ENCODE measurements at places on chromosomes 4 and X.

DNA sequence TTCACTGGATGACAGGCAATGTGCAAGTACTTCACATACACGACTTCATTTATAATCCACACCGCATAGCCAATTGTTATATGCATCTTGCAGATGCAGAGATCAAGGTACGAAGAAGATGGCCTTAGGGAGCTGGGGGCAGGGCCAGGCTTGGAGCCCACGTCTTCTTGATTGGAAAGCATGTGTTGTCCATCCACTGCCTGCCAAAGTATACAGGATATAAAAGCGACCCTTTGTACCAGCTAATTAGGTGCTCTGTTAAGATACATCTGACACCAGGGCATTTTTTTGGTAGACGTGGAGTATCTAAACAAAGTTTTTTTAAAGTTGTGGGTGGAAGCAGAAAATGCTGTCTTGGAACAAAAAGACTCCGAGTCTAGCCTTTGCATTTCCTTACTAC is 1.4 kb downstream of the C4orf36 start:
- DNase-seq = no peak

DNA sequence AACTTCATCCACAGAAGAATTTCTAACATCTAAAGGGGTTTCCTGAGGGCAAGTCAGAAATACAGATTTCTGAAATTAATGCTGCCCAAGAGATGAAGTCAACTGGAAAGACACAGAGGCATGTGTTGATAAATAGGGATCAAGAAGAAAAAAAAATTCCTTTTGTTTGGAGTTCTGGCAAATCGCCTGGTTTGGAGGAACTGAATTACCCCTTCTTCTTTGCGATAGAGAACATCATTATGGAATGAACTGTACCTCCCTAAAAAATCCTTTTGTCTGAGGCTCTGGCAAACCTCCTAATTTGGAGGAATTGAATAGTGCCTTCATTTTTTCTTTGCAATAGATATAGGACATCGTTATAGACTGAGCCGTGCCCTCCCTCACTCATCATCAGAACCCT is 200.9 kb downstream of the DHRSX start:
- no peak for DNase-seq

GRCh38 chr4:31390849-31391248 is 670.7 kb downstream of the PCDH7 start:
- no peak for DNase-seq

DNA sequence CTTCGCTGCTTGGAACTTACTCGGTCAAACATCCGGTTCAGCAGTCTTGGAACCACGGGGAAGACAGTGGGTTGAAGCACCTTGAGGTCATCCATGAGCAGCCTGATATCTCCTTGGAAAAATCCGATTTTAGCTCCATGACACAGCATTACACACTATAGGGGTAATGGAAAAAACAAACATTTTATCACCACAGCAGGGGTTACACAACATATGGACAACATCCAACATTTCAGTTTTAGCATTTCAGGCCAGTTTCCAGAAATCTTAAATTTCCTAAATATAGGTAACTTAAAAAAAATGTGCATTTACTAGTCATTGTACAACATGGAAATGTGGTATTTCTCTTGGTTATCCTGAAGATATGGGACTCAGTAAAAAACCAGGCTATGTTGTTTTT is 34.4 kb upstream of the CENPU start:
- no peak for DNase-seq

- DNase-seq = no peak
These were observed 118.2 kb upstream of the STX18 start for GRCh38 chr4:4659871-4660651.

DNA sequence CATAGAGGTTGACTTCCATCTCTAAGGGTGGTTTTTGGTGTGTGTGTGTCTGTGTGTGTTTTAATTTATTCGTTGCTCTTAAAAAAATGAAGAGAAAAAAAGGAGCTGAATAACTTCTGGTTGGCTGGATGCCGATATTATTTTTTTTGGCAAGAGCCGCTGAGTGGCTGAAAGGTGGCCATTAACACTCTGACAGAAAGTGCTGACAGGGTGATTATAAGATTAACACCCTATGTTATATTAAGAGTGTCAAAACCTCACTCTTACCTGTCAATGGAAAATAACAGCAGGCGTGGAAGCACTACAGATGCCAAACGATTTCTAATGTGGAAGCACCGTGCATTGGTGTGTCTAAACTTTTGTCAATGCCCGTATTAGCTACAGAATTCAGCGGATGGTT is 622.5 kb downstream of the ANKRD50 start:
- no peak for DNase-seq

GRCh38 chrX:13101441-13102139 is 57.2 kb upstream of the FAM9C start:
- no peak for DNase-seq

DNA sequence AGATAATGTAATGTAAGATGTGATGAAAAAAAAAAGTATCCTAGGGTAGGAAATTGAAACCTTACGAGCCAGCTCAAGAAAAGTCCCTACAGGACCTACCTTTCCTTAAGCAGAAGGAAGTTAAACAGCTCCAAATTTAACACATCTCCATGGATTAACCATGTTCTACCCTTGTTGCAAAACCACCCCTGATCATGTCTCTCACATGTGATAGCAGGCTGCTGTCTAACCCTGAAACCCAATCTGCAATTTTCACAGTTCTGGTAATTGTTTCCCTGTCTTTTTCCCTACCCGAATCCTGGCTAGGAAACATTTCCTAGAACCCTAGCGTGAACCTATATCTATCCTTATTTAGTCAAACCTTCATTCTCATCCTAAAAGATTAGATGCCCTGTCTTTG is 198.9 kb downstream of the SPOCK3 start:
- DNase-seq = no peak

DNA sequence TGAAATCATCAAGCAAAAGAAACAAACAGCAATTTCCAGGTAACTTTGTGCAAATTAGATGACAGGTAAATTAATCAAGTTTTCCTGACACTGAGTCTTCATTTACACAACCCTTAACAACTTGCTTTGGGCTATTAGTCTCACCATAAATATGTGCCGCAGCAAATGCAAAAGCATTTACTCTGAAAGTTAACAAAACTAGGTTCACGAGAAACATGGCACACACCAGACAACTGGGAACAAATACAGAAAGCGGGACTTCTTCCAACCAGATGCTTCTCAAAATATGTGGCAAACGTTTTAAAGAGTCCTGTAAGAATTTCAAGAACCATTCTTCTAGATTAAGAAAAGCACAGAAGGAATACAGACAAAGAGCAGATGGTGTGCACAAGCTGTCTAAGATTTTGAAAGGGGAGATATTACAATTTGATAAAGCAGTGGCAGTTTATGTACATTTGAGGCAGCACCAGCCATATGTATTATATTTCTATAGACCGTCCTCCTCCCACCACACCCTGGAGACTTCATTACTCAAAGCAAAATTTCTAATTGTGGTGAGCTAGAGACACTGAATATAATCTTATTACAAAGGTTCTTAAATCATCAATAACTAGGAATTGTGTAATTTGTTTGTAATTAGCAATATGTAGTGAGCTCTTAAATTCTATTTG is 192.5 kb upstream of the ADAMTS3 start:
- DNase-seq = no peak

GRCh38 chr4:140816806-140817510 is 60.8 kb upstream of the TBC1D9 start:
- DNase-seq = no peak

- no peak for DNase-seq
These were observed 2.2 kb downstream of the ATP8A1 start for GRCh38 chr4:42654631-42655268.

DNA sequence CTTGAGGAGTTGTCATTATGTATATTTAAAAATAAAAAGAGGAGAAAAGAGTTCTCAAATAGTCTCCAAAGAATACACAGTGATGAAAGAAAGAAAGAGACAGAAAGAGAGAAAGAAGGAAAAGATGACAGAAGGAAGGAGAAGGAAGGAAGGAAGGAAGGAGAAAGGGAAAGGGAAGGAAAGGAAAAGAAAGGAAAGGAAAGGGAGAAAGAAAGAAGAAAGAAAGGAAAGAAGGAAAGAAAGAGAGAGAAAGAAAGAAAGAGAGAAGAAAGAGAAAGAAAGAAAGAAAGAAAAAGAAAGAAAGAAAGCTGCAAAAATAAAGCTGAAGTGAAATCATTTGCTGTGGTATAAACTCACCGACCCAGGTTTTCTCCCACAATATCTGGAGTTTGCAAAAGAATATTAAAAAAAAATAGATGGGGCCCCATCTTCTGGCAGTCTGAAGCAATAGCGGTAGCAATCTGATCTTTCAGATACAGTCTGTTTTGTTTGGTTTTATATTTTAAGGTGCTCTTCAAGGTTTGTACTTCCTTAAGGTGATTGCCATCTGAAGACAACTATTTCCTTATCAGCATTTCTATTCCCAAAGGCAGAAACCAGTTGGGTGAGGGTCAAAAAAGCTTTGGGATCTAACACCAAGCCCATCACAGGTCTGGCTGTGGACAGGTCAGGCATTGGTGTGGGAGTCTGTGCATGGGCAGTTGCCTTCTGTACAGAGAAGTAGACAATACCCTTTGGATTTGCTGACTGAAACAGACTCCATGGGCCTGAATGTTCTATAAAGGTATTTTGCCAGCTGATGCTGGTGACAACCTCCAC is 160.4 kb downstream of the CPEB2 start:
- DNase-seq = no peak

DNA sequence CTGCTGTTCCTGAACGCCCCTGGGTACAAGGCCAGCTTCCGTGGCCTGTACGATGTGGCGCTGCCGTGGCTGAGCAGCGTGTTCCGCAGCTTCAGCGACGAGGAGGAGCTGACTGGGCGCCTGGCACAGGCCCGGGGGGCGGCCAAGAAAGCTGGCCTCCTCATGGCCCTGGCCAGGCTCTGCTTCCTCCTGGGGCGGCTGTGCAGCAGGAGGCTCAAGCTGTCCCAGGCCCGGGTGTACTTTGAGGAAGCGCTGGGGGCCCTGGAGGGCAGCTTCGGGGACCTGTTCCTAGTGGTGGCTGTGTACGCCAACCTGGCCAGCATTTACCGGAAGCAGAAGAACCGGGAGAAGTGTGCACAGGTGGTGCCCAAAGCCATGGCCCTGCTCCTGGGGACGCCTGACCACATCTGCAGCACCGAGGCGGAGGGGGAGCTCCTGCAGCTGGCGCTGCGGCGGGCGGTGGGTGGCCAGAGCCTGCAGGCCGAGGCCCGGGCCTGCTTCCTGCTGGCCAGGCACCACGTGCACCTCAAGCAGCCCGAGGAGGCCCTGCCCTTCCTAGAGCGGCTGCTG is 28.2 kb downstream of the SH3TC1 start:
- no peak for DNase-seq

DNA sequence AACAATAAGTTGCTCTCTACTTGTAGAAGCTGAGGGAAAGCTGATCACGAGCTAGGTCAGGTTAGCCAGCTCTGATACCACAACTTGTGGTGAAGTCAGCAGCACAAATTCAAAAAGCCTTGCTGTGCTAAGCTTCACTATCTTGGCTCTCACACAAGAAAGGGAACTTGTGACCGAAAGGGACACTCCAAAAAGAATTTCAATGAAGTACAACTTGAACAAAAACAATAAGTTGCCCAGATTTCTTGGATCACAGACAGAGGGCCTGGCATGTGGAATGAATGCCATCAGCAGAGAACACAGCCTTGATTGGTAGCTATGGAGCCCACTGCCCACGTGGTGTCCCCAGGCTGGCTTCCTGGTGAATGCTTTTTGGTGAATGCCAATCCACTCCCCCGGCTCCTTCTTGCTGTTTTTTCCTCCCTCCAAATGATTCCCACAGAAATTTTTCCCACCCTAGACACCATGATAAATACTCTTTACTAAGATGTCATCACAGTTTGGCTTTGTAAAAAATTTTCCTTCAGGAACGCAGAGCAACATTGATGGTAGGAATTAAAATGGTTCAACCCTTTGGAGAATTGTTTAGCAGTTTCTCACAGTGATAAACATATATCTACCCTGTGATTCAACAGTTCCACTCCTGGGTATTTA is 82.6 kb downstream of the ANXA3 start:
- DNase-seq = no peak

- no peak for DNase-seq
These were observed 2.1 kb downstream of the UCHL1 start for GRCh38 chr4:41258783-41259182.
